HFF-Myc (cell line): ENCODE measurements at places on chromosomes 13 and 19.

- DNase-seq = no peak
These were observed 302.9 kb downstream of the ITGBL1 start for GRCh38 chr13:101755228-101755887.

GRCh38 chr13:26941345-26942174 is 181.0 kb upstream of the GPR12 start:
- DNase-seq = no peak

DNA sequence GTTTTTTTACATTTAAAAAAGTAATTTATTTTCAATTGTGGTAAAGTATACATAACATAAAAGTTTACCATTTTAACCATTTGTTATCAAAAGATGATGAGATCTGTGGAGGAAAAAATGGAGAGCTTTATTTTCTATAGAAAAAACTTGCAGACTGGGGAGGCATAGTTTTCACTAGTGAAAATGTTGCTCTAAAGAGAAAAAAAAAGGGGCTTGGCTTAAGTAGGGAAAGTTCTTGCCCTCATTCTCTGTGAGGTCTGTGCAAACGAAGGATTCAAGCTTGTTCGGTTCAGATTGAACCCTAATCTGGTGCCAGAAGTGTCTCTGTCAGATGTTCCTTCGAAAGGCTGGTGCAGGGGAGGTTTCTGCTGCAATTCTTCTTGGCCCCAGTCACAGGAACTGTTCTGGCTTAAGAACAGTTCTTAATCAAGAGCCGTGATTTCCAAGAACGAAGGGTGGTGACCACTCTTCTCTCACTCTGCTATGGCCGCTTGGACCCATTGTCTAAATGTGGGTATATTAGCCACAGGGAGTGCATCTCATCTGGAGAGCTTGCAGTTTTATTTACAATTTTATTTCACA is 42.1 kb downstream of the PCCA start:
- no peak for DNase-seq

- no peak for DNase-seq
These were observed at the start of gene VSIG10L for GRCh38 chr19:51341976-51342580. Gene VSIG10L, minus strand, starts transcription at chr19:51342139. Its CDS starts 15 bp downstream, at chr19:51342124.

DNA sequence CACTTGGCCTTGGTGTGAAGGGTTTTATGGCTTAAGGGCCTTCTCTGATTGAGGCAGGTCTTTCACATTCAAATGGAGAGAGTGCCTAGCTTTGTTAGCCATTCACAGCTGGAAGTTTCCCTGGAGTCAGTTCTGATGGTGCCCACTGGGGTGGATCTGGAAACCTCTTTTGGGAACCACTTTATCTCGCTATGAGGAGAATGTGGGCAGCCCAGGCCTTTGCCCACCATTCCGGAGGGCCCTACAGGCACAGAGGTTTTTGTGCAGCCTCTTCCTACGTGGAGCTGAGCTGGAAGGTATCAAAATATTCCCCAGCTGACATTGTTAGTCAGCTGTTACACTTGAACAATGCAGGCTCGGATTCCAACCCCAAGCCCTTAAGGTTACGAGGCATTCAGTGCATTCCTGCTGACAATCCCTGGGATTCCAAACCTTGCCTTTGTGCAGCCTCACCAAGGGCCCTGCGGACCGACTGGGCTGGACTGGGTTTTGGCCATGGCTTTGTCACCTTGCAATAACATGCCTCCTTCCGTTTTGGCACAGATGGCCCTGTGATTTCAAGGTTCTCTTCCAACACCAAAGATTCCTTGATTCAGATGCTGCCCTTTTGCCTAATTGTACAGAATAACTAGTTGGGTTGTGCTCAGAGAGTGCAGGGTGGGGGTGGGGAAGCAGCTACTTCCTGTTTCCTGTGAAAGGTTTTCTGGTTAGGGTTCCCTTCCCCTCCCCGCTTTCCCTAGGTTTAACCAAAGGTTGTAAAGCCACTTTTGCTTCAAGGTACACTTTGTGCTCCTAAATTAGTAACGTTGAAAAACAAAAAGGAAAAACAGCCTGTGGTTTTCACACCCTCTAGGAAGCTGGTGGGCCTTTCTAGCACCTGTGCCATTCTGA is 27.0 kb downstream of the SAE1 start:
- DNase-seq = no peak

GRCh38 chr19:6480848-6481415 is 655 bp downstream of the DENND1C start:
- DNase-seq = no peak

DNA sequence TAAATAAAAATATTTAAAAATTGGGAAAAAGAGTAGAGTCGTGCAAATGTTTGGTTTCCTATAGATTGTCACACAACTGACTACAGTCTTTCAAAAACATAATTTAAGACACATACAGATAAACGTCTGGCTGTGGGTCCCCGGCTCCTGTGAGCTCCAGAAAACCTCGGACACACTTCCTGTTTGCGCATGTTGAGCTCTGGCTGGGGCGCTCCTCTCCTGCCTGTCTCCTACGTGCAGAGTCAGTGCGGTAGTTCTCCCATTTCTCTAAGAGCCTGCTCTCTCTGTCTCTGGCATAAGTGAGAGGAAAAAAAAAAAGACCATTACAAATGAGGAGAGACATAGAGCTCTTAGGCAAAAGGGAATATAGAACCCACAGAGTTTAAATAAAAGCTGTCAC is 128.2 kb upstream of the OBI1 start:
- DNase-seq = no peak

- no peak for DNase-seq
These were observed 18.1 kb downstream of the DPP9 start for GRCh38 chr19:4705413-4706131.
